Stimulated activated CD4-positive, alpha-beta T cell treated with anti-CD3 and anti-CD28 coated beads, Interleukin-1b, Interleukin-23, amount 100 ng/mL, for 1 hour (primary cell): ENCODE measurements at places on chromosomes 3 and 15.

DNA sequence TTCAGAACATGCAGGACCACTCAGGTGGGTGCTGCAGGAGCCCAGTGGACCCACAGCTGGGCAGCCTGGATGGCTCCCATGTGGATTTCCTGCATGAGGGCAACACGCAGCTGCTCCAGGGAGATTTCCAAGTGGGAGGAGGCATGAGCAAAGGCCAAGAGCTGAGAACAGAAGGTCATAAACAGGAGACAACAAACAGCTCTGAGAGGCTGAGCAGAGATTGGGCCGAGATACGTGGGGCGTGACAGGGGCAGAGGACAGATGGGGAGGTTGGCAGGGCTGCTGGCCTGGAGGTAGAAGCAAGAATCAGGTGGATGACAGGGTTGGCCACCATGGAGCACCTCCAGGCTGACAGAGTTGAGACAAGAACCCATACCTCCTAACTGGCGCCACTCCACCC is 2.9 kb downstream of the PHGR1 start:
- no peak for DNase-seq

DNA sequence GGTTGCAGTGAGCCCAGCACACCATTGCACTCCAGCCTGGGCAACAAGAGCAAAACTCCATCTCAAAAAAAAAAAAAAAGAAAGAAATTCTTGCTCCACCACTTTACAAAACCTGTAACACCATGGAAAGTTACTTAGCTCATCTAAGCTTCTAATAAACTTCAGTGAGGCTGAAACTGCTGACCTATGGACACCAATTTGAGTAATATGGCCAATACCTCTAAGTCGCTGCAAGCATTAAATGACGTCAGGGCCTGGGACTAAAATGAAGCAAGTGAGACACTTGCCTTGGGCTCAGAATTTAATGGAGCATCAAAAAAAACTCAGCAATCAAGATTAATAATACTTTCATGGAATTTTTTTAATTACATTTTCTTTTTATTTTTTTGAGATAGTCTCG is 42.5 kb downstream of the ZMAT3 start:
- no peak for DNase-seq

DNA sequence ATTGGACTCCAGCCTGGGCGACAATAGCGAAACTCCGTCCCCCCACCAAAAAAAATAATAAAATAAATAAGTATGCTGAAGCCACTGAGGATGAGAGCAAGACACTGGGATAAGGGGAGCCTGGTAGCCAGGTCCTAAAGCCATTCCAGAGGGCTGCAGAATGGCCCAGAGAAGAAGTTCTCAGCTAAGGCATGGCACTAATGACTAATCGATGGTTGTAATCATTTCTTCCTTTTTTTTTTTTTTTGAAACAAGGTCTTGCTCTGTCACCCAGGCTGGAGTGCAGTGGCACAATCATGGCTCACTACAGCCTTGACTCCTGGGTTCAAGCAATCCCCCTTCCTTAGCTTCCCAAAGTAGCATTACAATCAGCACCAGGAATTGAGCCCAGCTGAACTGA is 25.6 kb upstream of the ZNF774 start:
- no peak for DNase-seq

- no peak for DNase-seq
Measured at GRCh38 chr15:54618120-54618519, 578.6 kb downstream of the RSL24D1 start.

GRCh38 chr15:48802257-48802656 is 8.6 kb downstream of the CEP152 start:
- no peak for DNase-seq

DNA sequence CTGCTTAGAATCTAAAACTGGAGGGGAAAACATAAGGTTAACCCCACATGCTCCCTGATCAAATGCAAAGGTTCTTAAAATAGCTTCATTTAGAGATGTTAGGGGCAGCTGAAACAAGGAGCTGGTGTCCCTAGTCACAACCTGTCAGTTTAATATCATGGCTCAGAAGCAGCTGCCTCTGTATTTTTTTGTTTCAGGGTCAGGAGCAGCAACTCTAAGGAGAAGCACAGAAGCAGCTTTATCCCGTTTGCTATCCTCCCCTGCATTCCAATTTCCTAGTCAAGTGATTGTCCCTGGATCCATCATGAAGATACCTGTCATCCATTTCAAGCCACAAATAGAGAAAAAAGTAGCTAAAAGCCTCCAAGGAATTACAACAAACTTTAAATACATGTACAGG is 4.1 kb downstream of the FILIP1L start:
- no peak for DNase-seq

DNA sequence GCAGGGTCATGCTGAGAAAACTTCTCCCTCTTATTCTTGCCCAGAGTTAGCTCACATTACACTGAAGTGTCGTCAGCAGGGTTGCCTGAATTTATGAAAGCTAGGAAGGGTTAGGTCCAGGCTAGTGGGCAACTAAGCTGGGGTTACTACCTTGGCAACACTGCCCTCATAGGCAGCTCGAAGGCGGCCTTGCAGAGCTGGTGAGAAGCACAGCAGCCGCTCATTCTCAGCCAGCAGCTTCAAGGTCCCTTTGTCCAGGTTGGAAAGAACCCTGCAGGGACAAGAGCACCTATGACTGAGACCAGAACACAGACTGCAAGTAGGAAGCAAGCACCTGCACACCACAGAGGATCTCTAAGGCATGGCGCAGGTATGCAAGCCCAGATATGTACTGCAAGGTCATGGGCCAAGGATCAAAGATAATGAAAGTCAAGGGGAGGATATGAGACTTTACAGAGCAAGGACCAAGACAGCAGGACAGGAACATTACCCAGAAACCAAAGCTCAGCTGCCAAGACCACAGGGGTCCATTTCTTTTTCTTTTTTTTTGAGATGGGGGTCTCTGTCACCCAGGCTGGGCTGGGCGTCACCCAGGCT is 2.8 kb downstream of the CDAN1 start:
- no peak for DNase-seq

GRCh38 chr3:113436809-113437208 is 4.5 kb downstream of the CFAP44 start:
- DNase-seq, result no peak

GRCh38 chr15:70195587-70196305 is 98.0 kb upstream of the TLE3 start:
- DNase-seq, result no peak

GRCh38 chr3:187183903-187184302 is 13.4 kb upstream of the RTP1 start:
- DNase-seq, result no peak

DNA sequence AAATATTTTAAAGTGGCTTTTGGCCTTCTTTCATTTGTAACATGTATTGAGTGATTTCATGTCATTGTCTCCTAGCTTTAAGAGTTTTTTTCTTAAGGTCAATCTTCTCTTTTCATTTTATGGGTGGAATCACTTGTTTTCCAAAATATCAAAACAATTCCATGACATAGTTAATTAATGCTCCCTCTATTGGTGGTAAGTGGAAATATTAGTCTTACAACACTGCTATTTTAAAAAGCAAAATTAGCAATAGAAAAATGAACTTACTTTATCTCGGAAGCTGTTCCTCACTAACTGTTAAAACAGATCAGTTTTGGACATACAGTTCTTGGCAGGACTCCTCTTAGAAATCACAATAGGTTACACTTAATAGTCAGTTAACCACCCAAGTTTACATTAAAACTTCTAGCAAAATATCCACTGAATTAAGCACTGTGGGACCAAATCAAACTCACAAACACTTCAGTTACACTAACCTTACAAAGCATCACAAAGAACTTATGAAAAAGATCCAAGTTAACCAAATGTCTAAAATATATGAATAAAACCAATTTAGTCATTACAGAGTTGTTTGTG is 42.4 kb downstream of the TIGIT start:
- DNase-seq, result no peak

- no peak for DNase-seq
Measured at GRCh38 chr3:177713928-177714900, 516.9 kb upstream of the TBL1XR1 start.

- DNase-seq, result no peak
Measured at GRCh38 chr3:168620854-168621253, 525.1 kb upstream of the GOLIM4 start.

- DNase-seq, result no peak
Measured at GRCh38 chr3:137325170-137325569, 367.4 kb downstream of the IL20RB start.

- no peak for DNase-seq
Measured at GRCh38 chr3:129878355-129878754, 15.2 kb downstream of the TMCC1 start.

GRCh38 chr15:33161209-33161608 is 33.3 kb downstream of the FMN1 start:
- DNase-seq, result no peak

GRCh38 chr3:117762621-117763037 is 1053.0 kb downstream of the TUSC7 start:
- DNase-seq, result no peak

GRCh38 chr3:151107177-151107576 is 21.7 kb downstream of the MED12L start:
- no peak for DNase-seq

- no peak for DNase-seq
Measured at GRCh38 chr3:138389841-138390581, 41.6 kb downstream of the MRAS start.

GRCh38 chr15:84833447-84834228 is 16.5 kb downstream of the ALPK3 start:
- DNase-seq, result no peak

GRCh38 chr3:118910332-118910731 is 124.3 kb downstream of the IGSF11 start:
- no peak for DNase-seq

DNA sequence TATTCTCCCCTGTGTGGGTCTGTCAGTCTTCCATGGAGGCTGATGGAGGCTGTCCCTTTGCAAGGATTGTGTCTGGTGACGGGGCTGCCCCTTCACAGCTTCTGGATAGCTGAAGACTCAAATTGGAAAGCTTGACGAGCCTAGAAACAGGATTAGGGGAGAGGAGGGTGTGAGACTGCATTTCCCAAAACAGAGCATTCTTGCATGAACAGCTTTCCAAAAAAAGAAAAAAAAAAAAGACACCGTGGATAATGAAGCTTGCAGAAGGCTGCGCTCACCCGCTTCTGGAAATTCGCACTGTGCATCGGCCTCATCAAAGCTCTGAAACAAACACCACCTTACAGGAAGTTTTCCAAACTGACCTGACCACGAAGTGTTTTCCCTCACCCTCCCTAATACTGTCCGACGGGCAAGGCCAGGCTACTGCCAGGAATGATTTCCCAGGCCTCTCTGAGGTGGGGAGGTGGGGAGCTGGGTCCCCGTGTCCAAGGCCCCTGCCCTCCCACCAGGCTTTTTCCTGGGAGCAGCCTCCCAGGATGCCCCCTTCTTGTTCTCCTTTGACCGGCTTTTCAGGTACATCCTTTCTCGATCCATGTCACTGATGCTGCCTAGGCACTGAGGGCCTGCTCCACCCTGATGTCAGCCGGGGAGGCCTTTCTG is 24.9 kb upstream of the MUC4 start:
- no peak for DNase-seq

GRCh38 chr3:177629276-177629675 is 432.0 kb upstream of the TBL1XR1 start:
- DNase-seq, result no peak
